ENCODE measurements at places on chromosomes 4 and X.

GRCh38 chr4:2744576-2745270, 11.4 kb downstream of the TNIP2 start:
- DNase-seq, result no peak

GRCh38 chr4:18566970-18567799, 545.6 kb upstream of the LCORL start:
- no peak for DNase-seq

- DNase-seq, result no peak
Measured at GRCh38 chr4:119559044-119559647, 69.5 kb downstream of the PDE5A start.

GRCh38 chr4:85854546-85854945, 379.6 kb downstream of the ARHGAP24 start:
- DNase-seq, result no peak

DNA sequence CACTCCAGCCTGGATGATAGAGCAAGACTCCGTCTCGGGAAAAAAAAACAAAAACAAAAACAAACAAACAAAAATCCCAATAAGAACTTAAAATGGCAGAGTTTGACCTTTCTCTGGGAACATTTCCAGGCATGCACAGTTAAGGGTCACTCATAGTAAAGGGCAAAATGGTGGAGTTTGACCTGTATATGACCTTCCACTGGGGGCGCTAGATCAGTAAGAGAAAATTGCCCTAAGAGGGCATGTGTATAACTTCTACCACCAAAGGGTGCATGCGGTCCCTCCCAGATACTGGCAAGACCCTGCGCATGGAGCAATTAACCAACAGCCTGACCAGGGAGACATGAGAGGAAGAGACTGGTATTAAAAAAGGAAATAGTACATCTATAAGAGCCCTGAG, 177.2 kb downstream of the MOSPD2 start:
- DNase-seq, result no peak
